ENCODE measurements at places on chromosomes 4 and X.

- DNase-seq: no peak
Observed at GRCh38 chr4:153755186-153755585, 4.6 kb downstream of the RNF175 start.

GRCh38 chr4:139523076-139523475 lies 32.9 kb downstream of the SETD7 start:
- DNase-seq: no peak

DNA sequence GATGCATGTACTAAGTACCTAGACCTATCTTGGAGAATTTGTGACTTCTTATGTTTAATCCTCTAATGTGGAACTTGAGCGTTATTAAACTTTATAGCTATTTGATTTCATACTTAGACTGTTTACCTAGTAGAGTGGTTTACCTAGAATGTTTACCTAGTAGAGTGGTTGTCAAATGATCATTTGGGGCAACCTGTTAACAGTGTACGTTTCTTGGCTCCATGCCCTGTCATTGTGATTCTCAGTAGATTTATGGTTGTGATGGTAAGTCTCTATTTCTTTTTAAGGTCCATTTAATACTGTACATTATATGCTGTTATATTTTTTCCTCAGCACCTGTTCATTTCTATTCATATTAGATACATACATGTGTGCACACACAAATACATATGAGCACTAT lies 233.0 kb upstream of the MAD2L1 start:
- no peak for DNase-seq

DNA sequence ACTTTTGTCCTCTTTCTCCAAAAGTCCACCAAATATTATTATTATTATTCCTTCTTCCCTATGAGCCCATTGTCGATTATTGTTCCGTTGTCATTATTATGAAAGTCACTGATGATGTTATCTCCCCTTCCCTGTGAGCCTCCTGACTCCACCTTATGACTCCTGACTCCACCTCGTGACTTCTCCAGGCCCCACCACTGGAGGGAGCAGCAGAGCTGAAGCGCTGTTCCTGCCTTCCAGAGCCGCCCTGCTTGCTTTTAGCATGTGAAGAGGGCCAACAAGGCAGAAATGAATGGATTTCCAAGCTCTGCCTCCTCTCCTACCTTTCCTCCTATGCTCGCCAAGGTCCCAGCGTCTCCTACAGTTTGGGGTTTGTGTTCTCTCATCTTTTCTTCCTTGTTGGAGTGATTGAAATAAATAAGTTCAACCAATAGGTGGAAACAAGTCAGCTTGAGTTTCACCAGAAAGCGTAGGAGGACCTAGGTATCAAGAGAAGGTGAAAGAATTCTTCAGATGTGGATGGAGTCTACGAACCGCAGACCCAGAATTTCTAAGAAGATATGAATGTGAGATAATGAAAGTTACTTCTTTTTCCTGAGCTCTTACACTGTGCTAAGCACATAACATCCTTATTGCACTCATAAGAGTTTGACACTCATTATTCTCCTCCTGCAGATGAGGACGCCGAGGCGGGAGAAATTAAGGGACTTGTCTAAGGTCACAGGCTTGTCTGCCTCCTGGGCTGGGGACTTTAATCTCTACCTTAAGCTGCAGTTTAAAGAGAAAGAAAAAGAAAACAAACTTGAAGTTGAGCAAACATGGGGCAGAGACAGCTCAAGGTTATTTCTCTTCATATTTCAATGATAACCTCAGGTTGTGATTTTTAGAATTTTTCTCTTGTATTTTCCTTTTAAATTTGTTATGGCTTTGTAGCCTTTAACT lies 26.1 kb downstream of the IGSF1 start:
- no peak for DNase-seq

- no peak for DNase-seq
Observed at GRCh38 chr4:121790976-121791375, 10.1 kb upstream of the EXOSC9 start.

- DNase-seq: no peak
Observed at GRCh38 chr4:98937986-98938720, 9.2 kb upstream of the EIF4E start.

DNA sequence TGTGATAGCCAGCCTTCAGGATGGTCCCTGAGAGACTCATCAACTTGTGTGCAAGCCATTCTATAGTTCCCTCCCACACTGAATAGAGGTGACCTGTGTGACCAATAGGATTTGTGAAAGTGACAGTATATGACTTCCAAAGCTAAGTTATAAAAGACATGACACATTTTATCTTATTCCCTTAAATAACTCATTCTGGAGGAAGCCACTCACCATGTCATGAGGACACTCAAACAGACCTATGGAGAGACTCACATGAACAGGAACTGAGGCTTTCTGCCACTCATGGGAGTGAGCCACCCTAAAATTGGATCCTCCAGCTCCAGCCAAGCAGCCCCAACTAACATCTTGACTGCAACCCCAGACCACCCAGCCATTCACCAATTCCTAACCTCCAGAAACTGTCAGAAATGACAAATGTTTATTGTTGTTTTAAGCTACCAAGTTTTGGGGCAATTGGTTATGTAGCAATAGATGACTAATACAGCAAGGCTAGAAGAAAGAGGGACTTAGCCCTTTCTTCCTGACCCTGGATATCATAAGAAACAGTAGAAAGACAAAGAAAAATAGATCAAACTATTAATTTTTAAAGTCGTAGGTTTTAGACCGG lies 9.0 kb upstream of the CHIC2 start:
- DNase-seq: no peak

DNA sequence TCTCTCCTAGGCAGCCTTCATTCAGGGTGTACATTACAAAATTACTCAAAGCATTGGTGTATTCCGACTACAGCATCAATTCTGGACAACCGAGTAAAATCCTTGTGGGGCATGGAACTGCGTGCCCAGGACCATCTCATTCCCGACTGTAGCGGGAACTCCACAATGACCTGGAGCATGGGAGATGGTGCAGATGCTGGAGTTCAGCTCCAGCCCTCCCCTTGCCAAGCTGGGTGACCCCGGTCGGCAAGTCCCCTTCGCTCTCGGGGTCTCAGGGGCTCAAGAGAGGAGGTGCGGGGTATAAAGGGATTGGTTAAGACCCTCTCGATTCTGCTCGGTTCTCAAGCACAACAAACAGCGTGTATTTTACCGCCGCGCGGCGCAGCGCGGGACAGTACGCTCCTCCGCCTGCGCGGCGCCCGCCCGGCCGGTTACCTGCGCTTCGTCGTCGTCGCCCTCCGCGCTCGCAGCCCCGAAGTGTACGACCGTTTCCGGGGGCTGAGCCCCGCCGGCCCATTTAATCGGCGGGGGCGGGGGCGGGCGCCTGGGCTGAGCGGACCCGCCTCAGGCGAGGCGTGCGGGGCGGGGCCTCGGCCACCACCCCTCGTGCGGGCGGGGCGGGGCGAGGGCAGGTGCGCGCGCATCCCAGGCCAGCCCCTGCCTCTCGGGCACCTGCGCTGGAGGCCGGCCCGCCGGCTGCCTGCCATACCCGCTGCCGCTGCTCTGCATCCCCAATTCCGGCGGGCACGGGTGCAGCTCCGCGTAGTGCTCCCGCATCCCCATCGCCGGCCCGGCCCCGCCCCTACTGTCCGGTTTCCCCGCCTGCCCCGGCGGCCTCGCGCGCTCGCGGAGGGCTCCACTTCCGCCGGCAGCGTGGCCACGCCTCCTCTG lies at the start of gene G6PD:
Gene G6PD, minus strand, starts transcription at position 493 of the 891 bp plus-strand sequence. CDS start 691 bp downstream, outside the sequence.
- peak; percentile 65 for DNase-seq

- DNase-seq: no peak
Observed at GRCh38 chrX:93177930-93178329, 495.4 kb downstream of the NAP1L3 start.

DNA sequence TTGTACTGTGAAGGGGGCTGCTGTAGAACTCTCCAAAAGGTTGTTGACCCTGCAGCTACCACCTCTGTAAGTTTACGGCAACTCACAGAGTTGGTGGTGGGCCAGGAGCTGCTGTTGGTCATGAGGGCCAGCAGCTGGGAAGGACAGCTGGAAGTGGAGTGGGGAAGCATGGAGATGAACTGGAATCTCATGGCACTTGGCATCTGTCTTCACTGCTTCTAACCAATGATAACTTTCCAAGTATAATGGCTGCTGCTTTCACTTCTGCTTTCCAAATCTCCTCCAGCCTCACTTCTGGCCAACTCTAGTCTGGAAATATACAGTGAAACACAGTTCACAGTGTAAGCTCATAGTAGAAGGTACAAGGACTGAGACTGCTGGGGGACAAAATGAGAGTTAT lies 126.5 kb upstream of the INTU start:
- no peak for DNase-seq

- DNase-seq: no peak
Observed at GRCh38 chr4:74715706-74716435, 78.5 kb downstream of the BTC start.

- DNase-seq: no peak
Observed at GRCh38 chr4:76783836-76784235, 114.1 kb downstream of the SOWAHB start.

GRCh38 chr4:72959411-72959810 lies 110.1 kb downstream of the COX18 start:
- no peak for DNase-seq

- no peak for DNase-seq
Observed at GRCh38 chrX:20181598-20182329, 40.1 kb upstream of the EIF1AX start.

DNA sequence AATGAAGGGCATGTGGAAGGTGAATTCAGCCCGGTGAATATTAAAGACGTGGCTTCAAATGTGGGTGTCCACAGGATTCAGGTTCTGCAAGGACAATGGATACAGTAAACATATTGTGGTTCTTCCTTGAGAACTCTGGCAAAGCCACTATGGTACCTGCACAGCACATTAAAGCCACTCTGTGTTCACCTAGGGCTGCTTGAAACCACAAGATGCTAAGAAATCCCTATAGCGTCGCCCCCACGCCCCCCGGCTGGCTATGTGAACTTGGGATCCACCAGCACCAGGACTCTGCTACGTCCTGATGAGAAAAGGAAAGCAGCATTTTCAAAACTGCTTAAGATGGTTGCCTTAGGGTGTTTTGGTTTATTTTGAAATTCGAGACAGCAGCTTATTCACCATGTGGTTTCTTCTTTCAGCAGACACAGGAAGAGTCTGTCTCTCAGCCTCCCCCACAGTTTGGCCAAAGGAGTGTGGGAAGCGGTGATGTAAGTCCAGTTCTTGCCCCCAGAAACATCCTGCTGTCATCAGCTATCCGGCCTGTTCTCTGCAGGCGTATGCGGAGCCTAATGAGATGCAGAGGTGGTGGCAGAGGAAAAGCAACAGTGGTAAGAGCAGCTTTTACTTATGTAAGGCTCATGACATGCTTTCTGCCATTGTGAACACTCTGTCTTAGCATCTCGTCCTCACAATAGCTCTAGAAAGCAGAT lies 111.5 kb downstream of the AFAP1 start:
- peak; percentile 38 for DNase-seq

GRCh38 chr4:154954117-154954516 lies 173.0 kb downstream of the RBM46 start:
- DNase-seq: no peak

DNA sequence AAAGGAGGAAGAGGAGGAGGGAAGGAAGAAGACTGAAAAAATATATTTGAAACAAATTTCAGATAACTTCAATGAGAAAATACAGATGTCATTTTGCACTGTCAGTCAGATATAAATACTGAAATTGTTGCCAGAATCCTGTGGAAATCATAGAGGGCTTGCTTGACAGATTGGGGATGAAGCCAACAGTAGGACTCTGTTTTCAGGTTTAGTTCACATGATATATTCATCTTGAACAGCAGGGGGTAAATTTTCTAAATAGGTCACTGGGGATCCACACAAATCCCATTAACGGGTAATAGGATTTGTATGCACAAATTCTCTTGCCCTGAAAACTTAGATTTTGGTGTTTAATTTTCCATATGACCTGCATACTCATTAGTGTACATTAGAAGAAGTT lies 103.3 kb upstream of the PCDH18 start:
- no peak for DNase-seq

DNA sequence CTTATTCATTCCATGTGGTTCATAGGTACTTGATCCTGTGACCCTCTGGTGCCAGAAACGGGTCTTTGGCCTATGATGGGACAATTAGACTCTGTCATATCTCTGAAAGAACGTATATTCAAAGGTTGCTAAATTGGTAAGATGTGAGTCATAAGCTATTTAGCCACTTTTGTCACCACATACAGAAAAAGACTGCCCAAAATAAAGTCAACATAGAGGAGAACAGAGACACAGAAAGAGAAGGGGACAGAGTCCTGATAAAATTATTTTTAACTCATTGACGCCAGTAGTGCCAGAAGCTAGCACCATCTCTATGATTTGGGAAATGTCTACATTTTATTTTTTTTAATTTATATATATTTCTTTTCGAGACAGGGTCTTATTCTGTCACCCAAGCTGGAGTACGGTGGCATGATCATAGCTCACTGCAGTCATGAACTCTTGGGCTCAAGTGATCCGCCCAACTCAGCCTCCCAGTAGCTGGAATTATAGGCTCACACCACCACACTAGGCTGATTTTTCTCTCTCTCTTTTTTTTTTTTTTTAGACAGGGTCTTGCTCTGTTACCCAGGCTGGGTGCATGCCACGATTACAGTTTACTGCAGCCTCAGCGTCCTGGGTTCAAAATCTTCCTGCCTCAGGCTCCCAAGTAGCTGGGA lies 92.1 kb upstream of the COX18 start:
- DNase-seq: no peak

DNA sequence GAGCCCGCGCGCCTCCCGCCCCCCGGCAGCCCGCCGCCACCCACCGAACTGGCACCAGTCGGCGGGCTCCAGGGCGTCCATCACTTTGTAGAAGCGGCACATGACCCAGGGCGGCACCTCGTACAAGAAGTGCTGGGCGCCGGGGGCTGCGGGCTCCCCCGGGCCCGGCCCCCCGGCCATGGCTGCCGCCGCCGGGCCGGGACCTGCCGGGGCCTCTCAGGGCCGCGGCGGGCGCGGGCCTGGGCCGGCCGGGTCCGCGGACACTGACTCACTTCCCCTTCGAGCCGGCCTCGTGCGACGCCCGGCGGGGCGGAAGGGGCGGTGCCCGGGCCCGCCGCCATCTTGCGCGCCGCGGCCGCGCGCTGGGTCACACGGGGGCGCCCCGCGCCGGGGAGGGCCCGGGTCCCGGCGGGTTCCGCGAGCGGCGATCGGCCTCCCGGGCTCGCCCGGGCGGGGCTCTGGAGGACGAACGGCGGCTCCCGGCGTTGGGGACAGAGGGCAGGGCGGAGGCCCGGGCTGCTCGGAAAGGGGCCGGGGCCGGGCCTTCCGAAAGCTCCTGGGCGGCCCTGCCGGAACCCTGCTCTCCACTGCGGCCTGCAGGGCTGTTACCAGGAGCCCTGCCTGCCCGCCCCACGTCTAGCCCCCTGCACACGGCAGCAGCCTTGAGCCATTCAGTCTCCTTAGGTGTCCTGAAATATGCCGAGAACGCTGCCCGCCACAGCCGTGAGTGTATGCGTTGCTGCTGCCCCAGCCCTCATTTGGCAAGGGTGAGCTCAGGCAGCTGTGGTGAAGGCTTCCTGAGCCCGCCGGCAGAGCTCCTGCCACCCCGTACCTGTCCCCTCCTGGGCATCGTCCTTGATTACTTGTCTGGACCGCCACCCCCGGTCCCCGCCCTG lies at the start of gene IRAK1:
Gene IRAK1, minus strand, starts transcription at position 270 of the 896 bp plus-strand sequence. Its CDS starts 90 bp downstream, at position 180.
- no peak for DNase-seq

DNA sequence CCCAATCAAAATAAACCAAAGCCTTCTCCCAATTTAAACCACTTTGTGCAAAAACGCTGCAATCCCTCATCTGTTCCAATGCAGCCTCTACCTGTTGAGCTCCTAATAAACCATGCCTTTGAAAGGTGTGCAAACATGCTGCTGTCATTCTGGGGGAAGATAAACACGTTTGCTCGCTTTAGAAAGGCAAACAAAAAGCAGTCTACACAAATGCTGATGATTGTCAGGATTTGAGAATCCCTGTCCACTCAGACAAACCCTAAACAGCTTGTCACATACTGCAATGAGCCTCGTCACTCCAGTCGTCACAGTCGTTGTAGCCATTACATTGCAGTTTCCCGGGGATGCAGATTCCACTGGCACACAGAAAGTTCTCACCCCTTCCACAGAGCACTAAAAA lies 145.2 kb downstream of the CORIN start:
- no peak for DNase-seq

Data from T-cell (primary cell).